ENCODE measurements at places on chromosomes 6 and 20.

GRCh38 chr6:52725535-52726192 lies 37.6 kb downstream of the GSTA2 start:
- H3K4me3 ChIP-seq = no peak overlapping the region
- H3K27ac ChIP-seq = no peak overlapping the region
- H3K36me3 ChIP-seq = no peaks in the 10 kb centered on the region
- DNase-seq = no peak
- no peaks in the 10 kb centered on the region for H3K27me3 ChIP-seq

DNA sequence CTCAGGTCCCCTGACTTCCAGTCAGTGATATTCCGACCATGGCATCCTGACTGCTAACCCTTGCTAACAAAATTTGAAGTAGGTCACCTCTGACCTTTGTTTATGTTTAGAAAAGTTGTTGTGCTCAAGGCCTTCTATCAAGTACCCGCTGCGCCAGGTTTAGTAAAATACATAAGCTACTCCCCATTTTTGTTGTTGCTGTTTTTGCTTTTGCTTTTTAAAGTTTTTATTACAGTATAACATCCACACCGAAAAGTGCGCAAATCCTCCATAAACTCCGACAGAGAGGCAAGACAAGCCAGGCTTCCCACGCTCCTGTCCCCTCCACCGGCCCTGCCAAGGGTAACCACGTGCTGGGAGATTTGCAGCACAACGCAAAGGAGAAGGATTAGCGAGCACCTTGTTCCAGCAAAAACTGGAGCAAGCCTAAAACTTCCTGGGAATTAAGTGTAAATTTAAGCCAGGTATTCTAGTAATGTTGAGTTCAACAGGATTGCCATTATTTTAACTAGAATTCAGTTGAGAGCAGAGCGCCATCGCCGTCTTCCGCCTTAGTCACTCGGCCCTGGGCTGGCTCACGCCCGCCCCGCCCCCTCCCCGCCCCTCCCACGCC lies 17.8 kb upstream of the HMGN4 start:
- H3K27me3 ChIP-seq = no peaks in the 10 kb centered on the region
- no peak for DNase-seq
- H3K4me3 ChIP-seq = peak overlapping the region; percentile 74
- H3K4me1 ChIP-seq = peaks cover 26% of the 10 kb centered on the region

DNA sequence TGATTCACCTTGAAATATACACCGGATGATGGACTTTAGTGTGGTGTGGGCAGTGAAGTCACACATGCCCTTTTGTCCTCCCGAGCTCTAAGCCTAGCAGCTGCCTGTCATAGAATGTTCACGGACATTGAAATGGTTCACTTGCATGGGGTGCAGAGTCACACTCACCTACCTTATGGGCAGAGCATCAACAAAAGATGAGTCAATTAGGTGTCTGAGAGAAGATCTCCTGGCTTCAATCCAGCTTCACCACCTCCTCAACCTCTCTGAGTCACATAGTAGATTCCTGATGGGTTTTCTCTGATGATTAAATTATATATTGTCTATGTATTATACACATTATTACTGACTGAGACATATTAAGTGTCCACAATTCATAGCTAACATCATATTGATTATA lies 48.1 kb upstream of the HLA-E start:
- H3K4me1 ChIP-seq = no peaks in the 10 kb centered on the region
- no peak overlapping the region for H3K4me3 ChIP-seq
- H3K27ac ChIP-seq = no peak overlapping the region
- no peaks in the 10 kb centered on the region for H3K36me3 ChIP-seq
- no peak for DNase-seq

DNA sequence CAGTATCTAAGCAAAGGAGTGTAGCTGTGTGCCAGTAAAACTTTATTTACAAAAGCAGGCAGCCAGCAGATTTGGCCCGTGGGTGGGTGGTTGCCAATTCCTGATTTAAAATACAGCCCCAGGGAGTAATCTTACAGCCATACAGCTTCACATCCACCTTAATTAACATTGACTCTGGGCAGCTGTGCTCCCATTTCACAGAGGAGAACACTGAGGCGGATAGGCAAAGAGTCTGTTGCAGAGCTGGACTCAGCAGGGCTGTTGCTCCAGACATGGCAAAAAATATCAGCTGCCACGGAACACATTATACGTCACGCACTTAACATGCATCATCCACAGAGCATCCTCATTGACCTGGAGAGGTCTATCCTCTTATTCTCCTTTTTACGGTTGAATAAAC lies 289.9 kb downstream of the DHX35 start:
- no peaks in the 10 kb centered on the region for H3K27me3 ChIP-seq
- no peak overlapping the region for H3K4me3 ChIP-seq
- no peaks in the 10 kb centered on the region for H3K4me1 ChIP-seq
- H3K27ac ChIP-seq = no peak overlapping the region
- no peak for DNase-seq
- H3K36me3 ChIP-seq = no peaks in the 10 kb centered on the region

DNA sequence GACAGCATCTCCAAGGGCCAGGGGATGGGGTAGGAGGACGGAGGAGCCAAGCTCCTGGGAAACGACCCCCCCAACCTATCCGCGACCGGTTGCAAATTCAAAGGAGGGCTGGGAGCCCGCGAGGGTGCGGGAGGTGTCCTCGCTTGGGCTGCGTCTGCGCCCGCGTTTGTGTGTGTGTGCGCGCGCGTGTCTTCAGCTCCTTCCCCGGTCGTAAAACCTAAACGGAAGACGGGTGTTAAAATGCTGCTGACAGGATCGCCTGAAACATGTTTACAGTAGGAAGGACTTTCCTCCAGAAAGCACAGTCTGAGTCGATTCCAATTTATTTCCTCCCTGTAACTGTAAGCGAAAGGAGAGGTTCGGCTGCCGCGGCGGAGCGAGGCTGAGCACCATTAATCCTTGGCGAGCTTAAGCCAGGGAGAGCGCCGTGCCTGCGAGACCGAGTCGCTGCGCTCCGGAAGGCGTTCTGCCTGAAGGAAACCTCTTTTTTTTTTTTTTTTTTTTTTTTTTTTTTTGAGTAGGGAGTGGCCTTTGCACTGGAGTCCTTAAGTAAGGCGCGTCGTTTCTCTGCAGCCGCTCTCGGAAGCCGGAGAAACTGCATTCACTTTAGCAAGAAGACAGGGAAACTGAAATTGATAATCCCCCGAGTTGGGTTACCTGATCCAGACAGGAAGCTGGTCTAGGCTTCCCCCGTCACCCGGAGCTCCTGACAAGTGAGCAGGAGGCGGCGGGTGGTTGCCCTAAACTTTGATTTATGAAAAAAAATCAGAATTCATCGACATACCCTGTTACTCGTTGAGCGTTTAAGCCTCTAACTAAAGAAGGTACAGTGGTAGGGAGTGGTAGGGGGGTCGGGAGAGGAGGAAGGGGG lies 4.8 kb upstream of the SOX4 start:
- no peaks in the 10 kb centered on the region for H3K27me3 ChIP-seq
- H3K4me1 ChIP-seq = peaks cover 37% of the 10 kb centered on the region
- no peaks in the 10 kb centered on the region for H3K36me3 ChIP-seq
- peak overlapping the region; percentile 84 for H3K27ac ChIP-seq
- peak; percentile 48 for DNase-seq

DNA sequence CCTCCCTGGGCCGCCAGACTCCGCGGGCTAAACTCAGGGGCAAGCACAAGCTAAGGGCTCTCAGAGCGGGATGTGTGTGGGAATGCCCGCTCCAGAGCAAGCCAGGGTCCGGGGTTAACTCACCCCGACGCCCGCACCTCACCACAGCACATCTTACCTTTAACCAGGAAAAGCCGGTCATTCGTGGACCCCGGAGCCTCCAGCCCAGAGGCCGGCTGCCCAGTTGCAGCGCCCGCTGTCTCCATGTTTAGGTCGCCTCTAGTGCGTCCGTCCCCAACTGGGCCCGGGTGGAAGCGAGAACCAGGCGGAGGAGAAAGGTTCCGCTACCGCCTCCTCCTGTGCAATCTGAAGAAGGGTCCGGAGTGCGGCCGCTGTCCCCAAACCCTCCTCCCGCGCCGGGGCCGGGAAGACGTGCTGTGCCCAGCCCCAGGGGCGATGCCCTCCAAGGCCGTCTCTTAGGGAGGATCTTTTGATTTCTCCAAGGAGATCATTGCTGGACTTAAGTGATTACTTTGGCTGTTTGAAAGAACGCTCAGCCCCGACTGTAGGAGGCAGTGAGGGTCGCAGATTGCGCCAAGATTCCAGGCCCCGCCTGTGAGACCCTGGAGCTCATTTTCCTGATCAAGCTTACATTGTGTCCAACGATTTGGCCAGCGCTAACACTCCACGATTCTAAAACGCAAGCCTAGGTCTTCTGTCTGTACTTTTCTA lies at the start of gene TMEM242:
Gene TMEM242, minus strand, starts transcription at position 265 of the 711 bp plus-strand sequence. Its CDS starts 20 bp downstream, at position 245.
- peak within 1 kb of the TSS; percentile 97 for H3K27ac ChIP-seq
- H3K36me3 ChIP-seq = peaks cover 29% of the 10 kb centered on the region
- peak within 1 kb of the TSS; percentile 76 for H3K4me3 ChIP-seq
- H3K4me1 ChIP-seq = peaks cover 61% of the 10 kb centered on the region
- no peaks in the 10 kb centered on the region for H3K27me3 ChIP-seq

DNA sequence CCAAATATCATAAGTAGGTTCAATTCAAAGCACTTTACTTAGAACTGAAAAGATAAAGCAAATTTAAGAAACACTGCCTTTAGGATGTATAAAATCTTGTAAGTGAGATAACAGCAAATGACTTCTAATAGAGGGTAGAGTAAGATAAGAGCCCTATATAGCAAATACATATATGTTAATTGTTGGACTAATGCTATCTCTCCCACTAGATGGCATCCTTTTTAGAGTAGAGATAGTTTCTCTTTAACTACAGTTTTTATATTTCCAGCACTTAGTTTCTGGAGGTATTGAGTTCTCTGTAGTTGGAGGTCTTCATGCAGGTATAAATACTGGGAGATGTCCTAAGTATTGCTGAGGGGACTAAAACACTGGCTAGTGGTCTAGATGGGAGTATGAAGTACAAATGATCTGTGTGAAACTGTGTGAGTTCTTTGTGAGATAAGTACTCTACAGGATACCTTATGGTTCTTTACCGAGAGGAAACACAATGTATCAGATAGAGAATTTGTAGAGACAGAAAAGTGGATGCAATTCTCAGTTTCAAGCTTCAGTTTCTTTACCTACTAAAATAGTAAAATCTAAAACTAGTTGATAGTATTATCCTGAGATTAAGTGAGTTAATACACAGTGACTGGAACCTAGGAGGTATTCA lies 399.3 kb downstream of the KHDRBS2 start:
- no peaks in the 10 kb centered on the region for H3K36me3 ChIP-seq
- no peak overlapping the region for H3K4me3 ChIP-seq
- H3K4me1 ChIP-seq = no peaks in the 10 kb centered on the region

GRCh38 chr20:61850457-61850856 lies 215.2 kb downstream of the TAF4 start:
- H3K4me3 ChIP-seq = no peak overlapping the region
- no peak overlapping the region for H3K27ac ChIP-seq
- DNase-seq = no peak
- H3K4me1 ChIP-seq = no peaks in the 10 kb centered on the region
- no peaks in the 10 kb centered on the region for H3K36me3 ChIP-seq

DNA sequence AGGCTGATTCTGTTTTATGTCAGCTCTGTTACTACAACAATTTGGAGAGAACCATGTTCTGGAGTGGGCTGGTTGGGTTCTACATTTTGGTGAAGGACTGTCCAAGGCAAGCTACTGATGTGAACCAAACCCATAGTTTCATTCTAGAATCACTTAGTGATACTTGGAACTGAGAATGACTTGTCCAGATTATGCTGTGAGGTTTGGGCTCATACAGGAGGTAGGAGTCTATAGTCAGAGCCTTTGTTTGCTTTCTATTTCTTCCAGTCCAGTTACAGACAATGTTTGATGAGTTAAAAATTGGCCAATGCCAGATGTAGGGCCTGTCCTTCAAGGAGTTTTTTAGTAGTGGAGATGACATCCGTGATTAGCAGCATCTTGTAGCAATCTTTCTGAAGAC lies 97.9 kb downstream of the LRRC1 start:
- H3K27me3 ChIP-seq = no peaks in the 10 kb centered on the region
- H3K27ac ChIP-seq = no peak overlapping the region
- H3K4me3 ChIP-seq = no peak overlapping the region
- H3K4me1 ChIP-seq = no peaks in the 10 kb centered on the region
- no peak for DNase-seq
- peaks cover 6% of the 10 kb centered on the region for H3K36me3 ChIP-seq

- peaks cover 11% of the 10 kb centered on the region for H3K4me1 ChIP-seq
- no peaks in the 10 kb centered on the region for H3K27me3 ChIP-seq
- no peak overlapping the region for H3K4me3 ChIP-seq
- DNase-seq = no peak
- H3K36me3 ChIP-seq = no peaks in the 10 kb centered on the region
- H3K27ac ChIP-seq = no peak overlapping the region
Observed at GRCh38 chr6:130796313-130796905, 30.8 kb upstream of the SMLR1 start.

GRCh38 chr6:74041420-74041819 lies 345.4 kb downstream of the CD109 start:
- no peak overlapping the region for H3K27ac ChIP-seq
- no peaks in the 10 kb centered on the region for H3K27me3 ChIP-seq
- no peaks in the 10 kb centered on the region for H3K4me1 ChIP-seq
- no peak for DNase-seq

DNA sequence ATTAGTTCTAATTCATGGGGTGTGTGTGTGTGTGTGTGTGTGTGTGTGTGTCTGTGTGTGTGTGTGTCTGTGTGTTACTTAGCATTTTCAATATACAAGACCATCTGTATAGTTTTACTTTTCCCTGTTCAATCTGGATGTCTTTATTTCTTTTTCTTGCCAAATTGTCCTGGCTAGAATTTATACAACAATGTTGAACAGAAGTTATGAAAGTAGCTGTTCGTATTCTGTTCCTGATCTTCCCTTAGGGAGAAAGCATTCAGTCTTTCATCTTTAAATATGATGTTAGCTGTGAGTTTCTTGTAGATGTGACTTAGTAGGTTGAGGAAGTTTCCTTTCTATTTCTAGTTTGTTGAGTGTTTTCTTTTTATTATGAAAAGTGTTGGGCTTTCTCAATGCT lies 334.7 kb upstream of the RNF24 start:
- no peak overlapping the region for H3K27ac ChIP-seq
- H3K4me1 ChIP-seq = no peaks in the 10 kb centered on the region
- H3K4me3 ChIP-seq = no peak overlapping the region
- DNase-seq = no peak

DNA sequence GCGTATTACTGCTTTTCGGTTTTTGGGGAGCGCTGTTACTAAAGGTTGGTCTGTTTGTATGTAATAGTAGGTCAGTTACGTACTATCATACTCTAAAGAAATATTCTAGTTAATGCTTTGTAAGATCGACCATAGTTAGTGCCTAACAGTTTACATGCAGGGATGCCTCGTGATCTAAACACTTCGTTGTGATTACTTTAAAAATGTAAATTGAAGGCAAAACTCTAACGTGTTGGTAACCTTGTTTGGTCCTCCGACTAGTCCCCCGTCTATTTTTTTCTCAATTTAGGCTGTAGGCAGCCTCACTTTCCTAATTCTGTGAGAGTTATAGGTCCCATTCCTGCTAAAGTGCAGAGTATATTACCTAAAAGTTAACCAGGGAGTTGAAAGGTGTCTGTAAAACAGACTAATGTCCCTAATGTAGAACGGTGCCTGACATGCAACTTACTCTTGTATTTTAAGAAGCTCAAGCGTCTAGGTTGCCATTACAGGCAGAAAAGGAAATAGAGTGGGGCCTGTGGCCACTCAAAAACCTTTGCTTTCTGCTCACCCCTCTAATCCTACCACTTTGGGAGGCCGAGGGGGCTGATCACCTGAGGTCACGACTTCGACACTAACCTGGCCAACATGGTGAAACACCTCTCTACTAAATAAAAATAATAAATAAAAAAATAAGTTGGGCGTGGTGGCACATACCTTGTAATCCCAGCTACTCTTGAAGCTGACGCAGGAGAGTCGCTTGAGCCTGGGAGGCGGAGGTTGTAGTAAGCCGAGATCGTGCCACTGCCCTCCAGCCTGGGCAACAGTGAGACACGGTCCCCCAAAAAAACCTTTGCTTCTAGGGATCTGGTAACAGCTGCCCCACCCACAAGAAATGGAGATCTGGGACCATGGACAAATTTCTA lies 37.8 kb downstream of the HFE start:
- peaks cover 67% of the 10 kb centered on the region for H3K4me1 ChIP-seq

Measured in left ventricle myocardium inferior (tissue), 1 donor.